ENCODE measurements at places on chromosomes 12 and 14. TPM values are rescaled to one million over a fixed set of nuclear protein-coding genes. Genes with fewer than 3 reads are reported as not detected.

DNA sequence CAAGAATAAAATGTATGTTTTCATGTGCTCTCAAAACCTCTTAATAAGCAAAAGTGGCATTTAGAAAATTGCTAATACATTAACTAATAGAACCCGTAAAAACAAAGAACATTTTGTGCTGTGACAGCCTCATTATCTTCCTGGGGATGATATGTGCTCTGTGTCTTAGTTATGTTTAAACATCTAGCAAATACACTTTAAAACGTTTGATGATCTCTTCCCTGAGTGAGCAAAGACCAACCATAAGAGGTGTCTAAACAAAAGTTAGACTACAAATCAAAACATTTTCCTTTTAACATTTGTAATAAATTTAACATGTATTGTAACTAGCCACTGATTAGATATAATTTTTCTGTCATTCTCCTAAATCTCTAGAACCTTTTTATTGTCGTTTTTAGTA is 95.8 kb downstream of the SOX5 start:
- no peak for DNase-seq

GRCh38 chr14:103737432-103738045 is 21.9 kb downstream of the ZFYVE21 start:
- DNase-seq: no peak

- no peak for DNase-seq
Measured at GRCh38 chr12:29799591-29799990, 15.8 kb upstream of the TMTC1 start.

DIP2B gene
- 32.6 TPM for total RNA-seq

KSR2 gene
- total RNA-seq: under 0.01 TPM

DNA sequence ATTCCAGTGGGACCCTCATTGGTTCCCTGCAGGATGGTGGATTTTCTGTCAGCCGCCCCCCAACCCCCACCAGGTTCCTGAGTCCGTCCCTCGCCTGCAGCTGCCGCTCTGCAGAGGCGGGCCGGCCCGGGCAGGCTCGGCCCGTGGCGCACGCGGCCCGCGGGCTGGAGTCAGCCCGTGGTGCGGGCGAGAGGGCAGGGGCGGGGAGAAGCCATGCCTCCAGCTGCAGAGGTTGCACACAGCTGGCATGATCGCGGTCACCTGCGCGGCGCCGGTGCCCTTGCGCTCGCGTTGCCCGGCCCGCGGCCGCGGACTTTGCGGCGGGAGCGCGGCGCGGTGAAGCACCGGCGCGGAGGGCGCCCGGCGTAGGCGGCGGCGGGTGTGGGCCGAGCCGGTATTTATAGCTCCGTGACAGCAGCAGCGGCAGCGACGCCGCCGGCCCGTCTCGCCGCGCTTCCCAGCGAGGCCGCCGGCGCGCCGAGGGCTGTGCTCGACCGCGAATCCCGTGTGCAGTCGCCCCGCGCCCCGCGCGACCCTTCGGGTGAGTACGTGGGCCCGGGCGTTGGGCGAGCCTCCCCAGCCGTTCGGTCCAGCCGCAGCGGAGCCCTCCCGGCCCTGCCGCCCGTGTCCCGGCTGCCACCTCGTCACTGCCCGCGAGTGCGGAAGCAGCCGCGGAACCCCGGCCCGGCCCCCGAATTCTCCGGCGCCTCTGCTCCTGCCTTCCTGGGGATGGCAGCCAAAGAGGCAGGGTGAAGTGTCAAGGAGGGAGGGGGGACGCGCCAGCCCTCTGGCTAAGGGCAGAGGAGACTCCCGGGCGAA is at the start of gene TMEM117:
Gene TMEM117, plus strand, starts transcription at position 426 of the 819 bp plus-strand sequence.
- DNase-seq: peak; percentile 63

GRCh38 chr12:112855375-112855774 is 51.4 kb upstream of the OAS1 start:
- DNase-seq: no peak

CLEC6A gene
- total RNA-seq: not detected

GRCh38 chr12:94717656-94718055 is 67.3 kb upstream of the TMCC3 start:
- DNase-seq: no peak

- no peak for DNase-seq
Measured at GRCh38 chr12:2183556-2184541, 131.1 kb downstream of the CACNA1C start.

- no peak for DNase-seq
Measured at GRCh38 chr14:39491134-39491571, 58.9 kb upstream of the FBXO33 start.

- DNase-seq: peak; percentile 59
Measured at GRCh38 chr14:65179918-65180724, 77.8 kb upstream of the MAX start.

GRCh38 chr12:130973109-130973508 is 19.4 kb downstream of the ADGRD1 start:
- no peak for DNase-seq

SUDS3 gene
- total RNA-seq: 19.9 TPM

NGB gene
- not detected for total RNA-seq

- DNase-seq: no peak
Measured at GRCh38 chr12:89392391-89392790, 40.1 kb upstream of the DUSP6 start.

DNA sequence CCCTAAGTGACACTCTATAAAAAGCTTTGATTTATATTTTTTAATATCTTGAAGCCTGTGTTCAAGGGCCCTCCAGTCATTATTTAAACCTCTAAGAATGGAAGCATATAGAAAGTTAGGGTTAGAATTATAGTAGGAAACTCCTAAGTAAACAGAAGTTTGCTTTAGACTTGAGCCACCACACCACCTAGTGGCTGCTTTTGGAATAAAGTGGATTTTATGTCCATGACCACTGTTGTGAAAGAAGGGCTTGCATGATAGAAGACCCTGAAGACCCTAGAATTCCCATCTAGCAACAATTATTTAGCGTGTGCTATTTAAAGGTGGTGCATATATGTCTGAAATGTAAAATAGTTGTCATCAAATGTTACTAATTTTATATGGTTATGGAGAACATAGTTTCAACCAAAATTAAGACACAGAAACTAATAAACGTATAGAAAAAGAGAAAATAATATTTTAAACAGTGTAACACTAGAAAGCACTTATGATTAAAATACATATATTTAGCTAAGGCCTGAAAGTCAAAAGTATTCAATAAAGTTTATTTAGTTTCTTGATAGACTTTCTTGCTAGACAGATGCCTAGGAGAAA is 21.3 kb downstream of the LRRIQ1 start:
- DNase-seq: peak; percentile 31

- DNase-seq: no peak
Measured at GRCh38 chr12:21526721-21527345, 737 bp downstream of the SPX start.

Data from hematopoietic multipotent progenitor cell (in vitro differentiated cells).